Activated T-cell treated with anti-CD3 and anti-CD28 coated beads, Interleukin-2, amount 50 U/mL, for 1 hour (primary cell): ENCODE measurements at places on chromosomes 6 and 20.
A peak's percentile ranks its signal among the peaks of the same experiment; 100 is the strongest.

GRCh38 chr6:33860706-33861474 lies 57.1 kb upstream of the MLN start:
- no peak for DNase-seq

- DNase-seq, result no peak
Observed at GRCh38 chr20:31908424-31908823, 38.0 kb downstream of the TTLL9 start.

- DNase-seq, result no peak
Observed at GRCh38 chr6:113854531-113855499, 2.3 kb upstream of the MARCKS start.

- no peak for DNase-seq
Observed at GRCh38 chr6:25747477-25747876, 7.1 kb upstream of the SLC17A4 start.

- DNase-seq, result no peak
Observed at GRCh38 chr6:116402108-116402937, 31.6 kb downstream of the DSE start.

DNA sequence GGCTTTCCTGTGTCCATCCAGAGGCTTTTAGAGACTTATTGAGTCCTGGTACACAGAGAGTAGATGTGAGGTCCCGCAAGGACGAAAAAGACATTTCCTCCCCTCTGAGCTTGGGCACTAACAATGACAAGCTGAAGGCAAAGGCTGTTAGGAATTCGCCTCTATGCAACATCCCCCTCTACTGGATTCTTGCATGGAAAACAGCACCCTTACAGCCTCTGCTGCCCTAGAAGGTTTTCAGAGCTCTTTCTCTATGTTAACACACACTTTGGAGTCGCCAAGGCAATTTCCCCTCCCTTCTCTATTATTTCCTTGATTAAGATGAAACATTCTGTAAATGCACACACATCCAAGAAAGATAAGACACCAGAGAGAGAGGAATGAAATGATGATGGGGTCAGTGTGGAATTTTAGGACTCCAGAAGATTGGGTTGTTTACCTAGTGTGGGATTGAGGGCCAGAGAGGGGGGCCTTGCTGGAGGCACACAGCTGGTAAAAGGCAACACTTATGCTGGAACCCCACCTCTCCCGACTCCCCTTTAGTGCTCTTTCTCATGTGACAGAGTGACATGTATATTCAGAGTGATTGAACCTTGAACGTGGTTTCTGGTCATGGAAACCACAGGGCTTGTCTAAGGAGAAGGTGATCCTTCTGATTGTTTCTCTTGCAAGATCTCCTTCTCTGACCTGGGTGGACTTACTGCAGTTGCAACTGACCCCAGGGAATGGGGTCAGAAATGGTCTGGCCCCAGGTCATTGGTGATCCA lies 300.7 kb downstream of the CLIC5 start:
- DNase-seq, result peak; percentile 24

- DNase-seq, result no peak
Observed at GRCh38 chr6:163945808-163946207, 531.3 kb downstream of the QKI start.

DNA sequence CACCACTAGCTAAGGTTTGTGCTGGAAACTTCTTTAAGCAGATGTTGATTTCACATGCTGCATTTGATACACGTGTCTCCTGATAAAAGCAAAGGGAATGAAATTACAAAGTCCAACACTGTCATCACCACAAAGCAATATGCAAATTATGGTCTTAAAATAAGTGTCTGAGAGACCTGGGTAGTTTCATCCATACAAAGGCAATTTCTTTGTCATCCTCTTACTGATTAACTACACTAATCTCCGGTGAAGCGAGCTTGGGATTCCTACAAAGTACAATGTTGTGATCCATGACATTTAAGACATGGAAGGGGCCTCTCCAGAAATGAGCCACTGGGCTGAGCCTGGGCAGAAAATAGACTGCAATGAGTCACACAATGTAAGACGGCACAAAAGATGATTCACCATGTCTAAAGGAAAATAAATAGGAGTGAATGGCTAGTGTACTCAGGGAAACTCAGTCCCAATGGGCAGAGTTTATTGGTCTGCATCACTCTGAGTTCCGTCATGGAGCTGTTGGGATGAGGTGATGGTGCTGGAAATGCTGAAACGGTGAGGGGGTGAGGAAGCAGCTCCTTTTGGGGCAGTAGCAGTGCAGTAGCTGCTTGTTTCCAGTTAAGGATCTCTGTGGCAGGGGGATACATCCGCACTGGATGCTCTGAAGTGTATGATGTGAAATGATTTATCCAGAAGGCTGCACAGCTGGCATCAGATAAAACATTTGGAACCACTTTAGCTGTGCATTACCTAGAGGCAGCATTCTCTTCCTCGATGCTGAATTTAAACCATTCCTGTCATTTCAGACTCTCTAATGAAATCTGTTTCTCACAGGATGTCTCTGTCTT lies 103.3 kb downstream of the IBTK start:
- no peak for DNase-seq

DNA sequence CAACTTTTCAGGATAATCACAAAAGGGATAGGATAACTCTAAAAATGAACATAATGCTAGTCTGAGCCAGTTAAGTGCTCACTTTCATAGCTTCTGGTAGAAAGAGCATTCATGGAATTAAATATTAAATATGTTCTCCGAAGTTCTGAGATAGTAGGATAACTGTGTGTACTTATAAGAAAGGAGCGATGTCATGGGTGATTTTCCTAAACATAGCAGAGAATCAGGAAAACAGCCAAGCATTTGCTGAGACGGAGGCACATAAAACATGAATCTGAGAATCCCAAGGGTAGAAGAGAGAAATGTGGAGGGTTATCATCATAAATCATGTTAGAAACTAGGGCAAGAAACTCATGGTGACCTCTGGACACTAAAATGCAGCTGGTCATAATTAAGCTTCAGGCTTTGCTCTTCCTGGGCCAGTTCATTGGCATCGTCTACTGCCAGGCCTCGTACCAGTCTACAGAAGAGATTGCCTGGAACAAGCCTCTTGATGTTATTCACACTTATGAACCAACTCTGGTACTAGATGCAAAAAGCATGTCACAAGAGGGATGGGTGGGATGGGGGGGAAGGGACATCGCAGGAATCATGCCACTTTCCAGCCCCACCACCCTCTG lies 436.6 kb downstream of the PRKN start:
- DNase-seq, result no peak

GRCh38 chr6:111417181-111417585 lies 65.8 kb downstream of the REV3L start:
- DNase-seq, result no peak

DNA sequence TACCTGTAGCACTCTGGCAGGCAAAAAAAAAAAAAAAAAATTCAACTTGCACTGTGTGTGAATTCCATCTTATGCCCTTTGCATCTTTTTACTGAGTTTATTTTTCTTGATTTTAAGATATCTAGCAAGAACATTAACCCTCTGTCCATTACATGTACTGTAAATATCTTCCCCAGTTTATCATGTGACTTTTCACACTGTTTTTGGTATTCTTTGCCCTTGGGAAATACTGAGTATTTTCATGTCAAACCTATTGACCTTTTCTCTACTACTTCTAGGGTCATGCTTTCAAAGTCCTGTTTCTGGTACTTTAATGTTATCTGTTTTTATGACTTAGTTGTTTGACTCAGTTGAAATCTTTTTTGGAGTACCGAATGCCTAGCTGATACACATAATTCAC lies 843 bp upstream of the HUS1B start:
- DNase-seq, result no peak

DNA sequence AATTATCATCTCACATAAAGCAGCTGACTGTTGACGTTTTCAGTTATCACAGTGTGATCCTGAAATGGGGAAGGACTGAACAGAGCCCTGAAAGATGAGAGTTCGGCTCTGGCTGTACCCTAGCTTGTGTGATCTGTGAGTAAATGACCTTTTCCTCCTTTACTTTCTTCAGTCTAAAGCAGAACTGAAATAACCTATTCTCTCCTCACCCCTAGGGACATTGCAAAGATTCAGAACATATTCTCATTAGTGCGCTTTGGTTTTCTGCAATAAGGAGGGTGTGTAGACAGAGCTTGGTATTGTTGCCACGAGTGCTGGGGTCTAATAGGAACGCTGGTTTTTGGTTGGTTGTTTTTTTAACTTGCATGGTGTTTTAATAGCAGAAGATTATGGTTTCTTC lies 16.7 kb downstream of the FARS2 start:
- DNase-seq, result no peak

- DNase-seq, result no peak
Observed at GRCh38 chr6:6835223-6835503, 246.6 kb downstream of the LY86 start.

- no peak for DNase-seq
Observed at GRCh38 chr6:151885234-151885633, 77.8 kb downstream of the ESR1 start.

- DNase-seq, result no peak
Observed at GRCh38 chr20:13165203-13165602, 55.9 kb upstream of the ISM1 start.

DNA sequence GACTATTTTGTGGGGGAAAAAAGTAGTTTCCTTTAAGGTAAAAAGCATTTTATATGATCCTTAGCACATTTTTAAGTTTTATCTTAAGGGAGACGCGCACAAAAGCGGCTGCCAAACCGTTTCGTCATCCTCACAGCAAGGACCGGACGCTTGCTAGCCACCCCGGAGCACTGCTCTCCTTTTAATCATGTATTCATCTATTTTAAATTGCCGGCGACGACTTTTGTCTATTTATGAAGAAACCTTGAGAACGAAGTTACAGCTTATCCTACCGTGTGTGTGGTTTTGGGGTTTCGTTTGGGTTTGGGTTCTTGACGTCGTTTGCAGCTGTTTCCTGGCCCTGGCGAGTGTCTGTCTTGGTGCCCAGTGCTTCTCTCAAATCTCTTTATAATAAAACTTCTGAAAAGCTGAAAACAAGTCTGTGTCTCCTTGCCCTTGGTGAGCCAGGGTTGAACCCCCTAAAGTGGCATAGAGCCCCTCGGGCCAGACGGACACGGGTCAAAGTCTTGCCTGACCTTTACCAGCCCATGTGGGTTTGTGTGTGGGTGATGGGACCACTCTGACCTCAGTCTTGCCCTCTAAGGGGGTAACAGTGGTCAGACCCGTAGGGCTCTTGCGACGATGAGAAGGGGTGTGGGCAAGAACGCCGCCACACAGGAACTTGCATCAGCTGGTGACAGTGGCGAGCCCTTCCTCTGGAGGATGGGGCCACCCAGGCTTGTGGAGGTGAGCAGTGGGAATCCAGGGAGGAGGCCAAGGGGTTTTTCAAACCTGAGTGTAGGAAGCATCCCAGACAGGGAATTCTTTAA lies 117.6 kb downstream of the JPH2 start:
- DNase-seq, result peak; percentile 76

- no peak for DNase-seq
Observed at GRCh38 chr6:88519301-88520016, 353.3 kb upstream of the CNR1 start.

DNA sequence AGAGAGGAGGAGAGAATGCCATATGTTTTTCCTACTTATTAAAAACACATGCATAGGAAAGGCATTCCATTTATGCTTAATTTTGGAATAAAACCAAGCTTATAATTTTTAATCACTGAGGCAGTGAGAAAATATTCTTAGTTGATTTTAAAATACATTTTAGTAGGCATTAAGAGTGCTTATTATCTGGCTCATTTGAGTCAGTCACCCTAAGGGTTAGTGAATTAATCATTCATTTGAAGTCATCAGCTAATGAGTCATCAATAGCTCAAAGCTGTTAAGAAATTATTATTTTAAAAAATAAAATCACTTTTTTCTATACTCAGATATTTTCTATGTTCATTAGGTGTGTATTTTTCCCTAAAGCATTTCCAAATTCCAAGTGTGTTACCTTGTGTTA lies 81.6 kb downstream of the TMEM200A start:
- DNase-seq, result no peak

- DNase-seq, result no peak
Observed at GRCh38 chr6:88670369-88670768, 293.0 kb downstream of the RNGTT start.

DNA sequence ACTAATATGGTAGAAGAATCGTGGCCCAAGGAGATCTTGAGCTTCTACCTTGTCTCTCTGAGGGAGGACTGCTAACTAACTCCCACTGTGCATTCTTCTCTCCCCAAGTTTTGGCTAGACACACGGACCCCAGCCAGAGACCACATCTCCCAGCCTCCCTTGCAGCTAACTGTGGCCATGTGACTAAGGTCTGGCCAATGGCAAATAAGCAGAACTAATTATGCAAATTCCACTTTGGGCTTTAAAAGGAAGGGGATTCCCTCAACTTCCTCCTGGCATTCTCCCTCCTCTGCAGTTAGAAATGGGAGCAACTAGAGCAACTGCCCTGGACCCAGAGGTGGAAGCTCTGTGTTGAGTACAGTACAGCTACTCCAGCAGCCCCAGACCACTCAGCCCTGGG lies 15.4 kb downstream of the BPIFA2 start:
- DNase-seq, result no peak

DNA sequence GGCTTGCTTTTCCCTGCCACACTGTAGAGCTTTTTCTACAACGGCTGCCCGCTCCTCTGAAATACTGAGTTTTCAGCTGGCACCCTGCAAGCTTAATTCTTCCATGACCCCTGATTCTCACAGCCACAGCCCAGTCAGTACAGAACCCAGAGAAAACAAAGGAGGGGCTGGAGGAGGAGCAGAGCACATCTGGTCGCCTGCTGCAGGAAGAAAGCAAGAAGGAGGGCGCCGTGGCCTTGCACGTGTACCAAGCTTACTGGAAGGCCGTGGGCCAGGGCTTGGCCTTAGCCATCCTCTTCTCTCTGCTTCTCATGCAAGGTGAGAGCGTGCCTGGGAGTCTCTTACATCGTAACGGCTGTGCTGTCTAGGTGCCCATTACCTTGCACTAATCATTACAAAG lies 11.3 kb downstream of the DLK2 start:
- DNase-seq, result no peak

GRCh38 chr6:73169633-73170032 lies 55.7 kb downstream of the KHDC1L start:
- DNase-seq, result no peak
